ENCODE measurements at places on chromosomes 2 and 18.

DNA sequence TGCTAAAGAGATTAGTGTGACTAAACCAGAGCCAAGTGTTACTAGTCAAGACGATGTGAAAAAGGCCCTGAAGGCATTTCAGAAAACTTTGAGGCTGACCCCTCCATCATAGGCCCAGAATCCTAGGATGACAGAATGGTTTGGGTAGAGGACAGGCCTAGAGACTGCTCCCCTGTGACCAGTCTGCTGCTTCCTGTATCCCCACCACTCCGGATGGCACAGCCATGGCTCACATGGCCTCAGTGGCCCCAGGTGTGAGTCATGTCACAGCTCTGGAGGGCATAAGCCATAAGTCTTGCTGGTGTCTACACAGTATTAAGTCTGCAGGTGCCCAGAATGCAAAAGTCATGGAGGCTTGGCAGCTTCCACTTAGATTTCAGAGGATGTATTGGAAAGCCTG, 12.4 kb upstream of the STAT1 start:
- peaks cover 50% of the 10 kb centered on the region for H3K4me1 ChIP-seq
- peak overlapping the region; percentile 37 for H3K27ac ChIP-seq
- DNase-seq: no peak
- H3K27me3 ChIP-seq: no peaks in the 10 kb centered on the region

DNA sequence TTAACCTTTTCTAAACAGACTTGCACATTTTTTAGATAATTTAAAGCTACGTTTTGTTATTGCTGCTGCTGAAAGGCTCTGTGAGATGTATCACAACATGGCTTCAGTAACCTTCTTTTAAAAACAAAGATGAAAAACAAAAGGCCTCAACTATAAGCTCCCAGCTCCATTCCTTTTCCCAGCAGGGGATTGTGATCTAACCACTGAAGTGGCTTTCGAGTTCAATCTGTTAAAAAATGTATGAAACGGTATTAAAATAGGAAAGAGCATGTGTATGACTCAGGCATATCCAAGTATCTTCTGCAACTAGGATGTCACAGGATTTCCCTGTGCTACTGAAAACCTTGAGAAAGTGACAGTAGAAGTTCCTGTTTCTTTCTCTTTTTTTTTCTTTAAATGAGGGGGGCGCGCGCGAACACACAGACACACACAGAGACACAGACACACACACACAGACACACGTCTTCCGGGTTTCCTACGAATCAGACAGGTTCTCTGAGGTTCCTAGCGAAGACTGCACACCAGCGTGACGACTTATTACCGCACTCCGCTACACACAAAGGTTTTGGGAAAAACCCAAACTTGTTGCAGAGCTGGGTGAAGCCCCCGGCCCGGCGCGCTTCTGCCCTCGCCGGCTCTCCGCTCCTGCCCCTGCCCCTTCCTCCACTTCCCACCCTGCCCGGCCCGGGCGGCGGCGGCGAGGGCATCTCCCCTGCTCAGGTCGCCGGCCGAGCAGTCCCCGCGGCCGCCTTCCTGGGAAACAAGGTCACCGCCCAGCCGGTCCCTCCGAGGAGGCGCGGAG, 86.8 kb downstream of the RBMS1 start:
- peak overlapping the region; percentile 66 for H3K4me3 ChIP-seq
- H3K27me3 ChIP-seq: no peaks in the 10 kb centered on the region
- H3K4me1 ChIP-seq: peaks cover 52% of the 10 kb centered on the region
- peak; percentile 67 for DNase-seq
- peak overlapping the region; percentile 65 for H3K27ac ChIP-seq

GRCh38 chr18:49901862-49902340, 88.6 kb upstream of the ACAA2 start:
- H3K36me3 ChIP-seq: no peaks in the 10 kb centered on the region
- no peaks in the 10 kb centered on the region for H3K27me3 ChIP-seq
- DNase-seq: no peak

DNA sequence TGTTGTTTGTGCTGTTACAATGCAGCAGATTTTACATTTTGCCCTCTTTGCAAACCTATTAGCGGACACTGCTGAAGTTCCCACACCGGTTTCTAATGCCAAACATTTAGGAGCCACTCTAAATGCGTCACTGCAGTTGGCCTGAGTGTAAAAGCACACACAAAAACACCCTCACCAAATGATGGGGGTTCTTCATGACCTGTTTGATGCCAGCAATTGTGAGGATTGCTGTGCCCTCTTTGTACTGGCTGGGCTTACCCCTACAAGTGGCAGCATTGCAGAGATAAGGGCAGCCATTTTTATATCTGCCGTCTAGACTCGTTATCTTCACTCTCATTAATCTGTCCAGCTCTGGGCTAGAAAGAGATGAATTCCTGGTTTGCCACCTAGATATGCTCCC, 85.3 kb downstream of the NRP2 start:
- no peak for DNase-seq
- no peaks in the 10 kb centered on the region for H3K36me3 ChIP-seq
- no peak overlapping the region for H3K27ac ChIP-seq
- H3K4me3 ChIP-seq: no peak overlapping the region

GRCh38 chr18:26568513-26568912, 20.2 kb upstream of the KCTD1 start:
- no peak overlapping the region for H3K4me3 ChIP-seq
- no peak for DNase-seq
- no peaks in the 10 kb centered on the region for H3K36me3 ChIP-seq
- no peaks in the 10 kb centered on the region for H3K27me3 ChIP-seq
- H3K27ac ChIP-seq: no peak overlapping the region

DNA sequence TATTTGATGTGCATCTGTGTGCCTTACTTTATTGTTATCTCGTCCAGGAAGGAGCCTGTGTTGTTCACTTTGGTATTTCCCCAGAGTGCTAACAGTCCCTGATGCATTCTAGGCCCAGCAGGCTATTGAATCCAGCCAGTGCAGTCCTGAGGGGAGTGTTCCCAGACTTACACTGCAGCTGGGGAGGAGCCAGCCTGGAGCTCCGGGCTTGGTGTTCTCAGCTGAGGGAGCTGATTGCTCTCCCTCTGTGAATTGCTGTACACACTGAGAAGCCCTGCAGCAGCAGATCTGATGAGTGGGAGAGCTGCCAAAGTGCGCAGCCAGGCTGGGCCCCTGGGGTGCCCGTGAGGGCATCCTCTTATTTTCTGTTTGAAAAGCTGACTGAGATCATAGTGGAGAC, 159.2 kb downstream of the GALNT3 start:
- H3K36me3 ChIP-seq: no peaks in the 10 kb centered on the region
- H3K27ac ChIP-seq: no peak overlapping the region
- H3K4me1 ChIP-seq: peaks cover 7% of the 10 kb centered on the region
- DNase-seq: no peak
- H3K4me3 ChIP-seq: no peak overlapping the region
- no peaks in the 10 kb centered on the region for H3K27me3 ChIP-seq

DNA sequence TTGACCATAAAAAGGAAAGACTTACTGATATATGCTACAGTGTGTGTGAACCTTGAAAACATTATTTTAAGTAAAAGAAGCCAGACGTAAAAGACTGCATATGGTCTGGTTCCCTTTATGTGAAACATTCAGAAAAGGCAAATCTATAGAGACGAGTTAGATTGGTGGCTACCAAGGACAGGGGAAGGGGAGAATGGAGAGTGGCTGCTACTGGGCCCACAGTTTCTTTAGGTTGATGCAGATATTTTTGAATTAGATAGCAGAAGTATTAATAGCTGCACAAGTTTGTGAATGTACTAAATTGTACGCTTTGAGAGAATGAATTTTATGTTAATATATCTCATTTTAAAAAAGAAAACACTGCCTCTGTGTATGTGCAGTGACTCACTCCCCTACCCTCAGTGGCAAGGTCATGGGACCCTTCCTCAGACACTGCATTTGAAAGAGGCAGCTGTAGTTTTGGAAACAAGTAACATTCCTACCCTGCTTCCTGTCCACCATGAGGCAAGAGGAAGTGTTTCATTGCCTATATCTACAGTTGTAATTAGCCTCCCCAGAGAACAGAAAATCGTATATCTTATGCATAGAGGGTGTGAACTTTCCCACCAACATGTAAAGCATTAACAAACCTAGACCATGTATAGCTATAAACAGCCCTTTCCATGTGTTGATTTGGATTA, 29.8 kb upstream of the ARMC9 start:
- no peaks in the 10 kb centered on the region for H3K4me1 ChIP-seq
- H3K27me3 ChIP-seq: no peaks in the 10 kb centered on the region
- H3K4me3 ChIP-seq: no peak overlapping the region
- DNase-seq: no peak
- H3K27ac ChIP-seq: no peak overlapping the region

DNA sequence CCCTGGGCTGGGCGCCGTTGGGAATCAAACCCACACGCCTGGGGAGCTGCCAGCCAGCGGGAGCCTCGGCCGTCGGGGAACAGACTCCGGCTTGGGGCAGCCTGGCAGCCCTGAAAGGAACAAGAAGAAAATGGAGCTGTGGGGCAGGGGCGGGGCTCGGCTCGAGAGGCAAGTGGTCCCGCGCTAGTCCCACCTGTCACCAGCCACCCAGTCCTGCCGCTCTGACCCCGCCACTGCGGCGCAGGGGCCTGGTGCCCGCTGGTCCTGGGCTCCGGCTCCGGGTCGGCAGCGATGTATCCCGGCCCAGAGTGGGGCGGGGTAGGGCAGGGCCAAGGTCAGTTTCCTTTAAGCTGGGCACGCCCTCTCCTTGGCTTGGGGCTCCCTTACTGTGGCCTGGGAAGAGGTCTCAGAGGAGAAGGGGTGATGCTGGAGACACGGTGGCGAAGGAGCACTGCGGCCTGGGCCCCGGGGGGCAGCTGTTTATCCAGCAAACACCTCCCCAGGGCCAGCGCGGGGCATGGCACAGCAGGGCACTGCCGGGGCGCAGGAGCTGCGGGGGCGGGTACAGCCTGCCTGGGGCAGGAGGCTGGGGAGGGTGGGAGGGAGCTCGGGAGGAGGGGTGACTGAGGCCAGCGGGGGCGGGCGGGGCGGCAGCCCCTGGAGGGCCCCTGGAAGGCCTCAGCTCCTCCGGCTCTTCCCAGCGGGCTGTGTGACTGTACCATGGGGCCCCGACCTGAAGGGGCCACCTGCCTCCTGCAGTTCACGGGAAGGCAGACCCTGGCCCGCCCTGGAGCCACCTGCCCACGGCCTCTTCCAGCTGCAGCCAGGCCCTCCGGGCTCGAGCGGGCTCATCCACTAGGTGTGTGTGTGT, 15.6 kb downstream of the ODC1 start:
- no peaks in the 10 kb centered on the region for H3K4me1 ChIP-seq
- no peak overlapping the region for H3K27ac ChIP-seq
- no peaks in the 10 kb centered on the region for H3K27me3 ChIP-seq
- peak overlapping the region; percentile 51 for H3K4me3 ChIP-seq

GRCh38 chr2:38960609-38961320, 71.1 kb downstream of the ARHGEF33 start:
- H3K4me1 ChIP-seq: peaks cover 13% of the 10 kb centered on the region
- H3K36me3 ChIP-seq: no peaks in the 10 kb centered on the region
- peak overlapping the region; percentile 15 for H3K4me3 ChIP-seq
- peaks cover 28% of the 10 kb centered on the region for H3K27me3 ChIP-seq
- no peak for DNase-seq

DNA sequence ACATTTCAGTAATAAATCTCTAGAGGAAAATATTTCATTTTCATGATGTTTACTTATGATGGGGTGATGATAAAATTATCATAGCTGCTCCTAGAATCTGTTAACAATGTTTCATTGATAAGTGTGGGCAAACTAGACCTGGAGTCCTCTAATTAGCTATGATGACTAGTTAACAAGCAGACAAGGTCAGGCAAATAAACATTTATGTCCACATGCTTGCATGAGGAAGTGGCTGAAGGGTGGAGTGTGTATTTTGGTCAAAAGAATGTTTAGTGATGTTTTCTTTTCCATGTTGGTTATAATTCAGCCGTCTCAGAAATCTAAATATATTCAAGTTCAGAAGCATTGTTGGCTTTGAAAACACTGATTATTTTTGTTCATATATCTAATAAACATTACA, 99.9 kb upstream of the FN1 start:
- H3K27ac ChIP-seq: no peak overlapping the region
- no peak for DNase-seq
- no peak overlapping the region for H3K4me3 ChIP-seq
- no peaks in the 10 kb centered on the region for H3K36me3 ChIP-seq

DNA sequence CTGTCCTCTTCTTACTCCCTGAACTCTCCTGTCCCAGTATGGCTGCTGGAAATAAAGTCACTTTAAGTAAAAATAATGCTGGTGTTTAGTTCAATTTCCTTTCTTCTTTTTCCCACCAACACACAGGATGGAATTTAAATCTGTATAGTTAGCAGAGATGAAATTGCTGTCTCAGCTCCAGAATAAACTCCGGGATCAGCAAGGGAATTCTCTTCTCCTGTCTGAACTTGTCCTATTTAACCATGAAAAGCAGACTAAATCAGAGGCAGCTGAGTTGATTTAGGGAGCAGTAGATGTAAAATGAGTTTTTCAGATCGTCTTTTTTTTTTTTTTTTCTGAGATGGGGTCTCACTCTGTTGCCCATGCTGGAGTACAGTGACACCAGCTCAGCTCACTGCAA, 25.9 kb downstream of the TTLL4 start:
- H3K4me3 ChIP-seq: no peak overlapping the region
- peaks cover 31% of the 10 kb centered on the region for H3K36me3 ChIP-seq
- H3K4me1 ChIP-seq: no peaks in the 10 kb centered on the region
- no peak overlapping the region for H3K27ac ChIP-seq

- H3K4me3 ChIP-seq: no peak overlapping the region
- H3K36me3 ChIP-seq: peaks cover 78% of the 10 kb centered on the region
- no peak for DNase-seq
- no peaks in the 10 kb centered on the region for H3K27me3 ChIP-seq
Measured at GRCh38 chr2:237097326-237097910, 11.7 kb downstream of the COPS8 start.

DNA sequence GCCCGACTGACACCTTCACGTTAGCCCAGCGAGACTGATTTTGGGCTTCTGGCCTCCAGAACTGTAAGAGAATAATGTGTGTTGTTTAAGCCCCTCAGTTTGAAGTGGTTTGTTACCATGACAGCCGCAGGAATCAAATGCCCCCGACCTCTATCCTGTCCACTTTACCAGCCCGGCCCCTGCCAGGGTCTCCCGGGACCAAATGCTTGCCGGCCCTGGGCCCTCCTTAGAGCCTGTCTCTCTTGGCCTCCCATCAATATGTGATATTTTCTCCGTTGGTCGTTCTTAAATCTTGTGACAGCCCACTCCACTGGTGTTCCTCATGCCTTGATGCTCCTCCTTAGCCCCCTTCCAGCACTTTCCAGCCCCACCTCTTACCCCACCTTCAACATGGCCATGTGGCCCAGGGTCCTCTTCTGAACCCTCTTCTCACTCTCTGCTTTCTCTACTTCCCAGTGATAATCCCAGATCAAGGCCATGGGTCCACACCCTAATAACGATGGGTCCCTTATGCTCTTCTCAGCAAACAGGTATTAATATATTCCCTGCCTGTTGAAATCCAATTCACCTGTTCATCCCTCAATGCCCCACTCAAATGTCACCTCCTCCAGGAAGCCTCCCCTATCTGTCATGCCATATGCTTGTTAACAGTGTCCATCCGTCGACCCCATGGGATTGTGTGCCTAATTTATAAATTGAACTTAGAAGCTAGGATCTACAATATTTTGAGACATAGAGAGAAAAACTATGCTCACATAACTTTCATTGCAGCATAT, 192.8 kb downstream of the ZFP36L2 start:
- H3K4me1 ChIP-seq: peaks cover 18% of the 10 kb centered on the region
- no peaks in the 10 kb centered on the region for H3K36me3 ChIP-seq
- DNase-seq: no peak
- no peak overlapping the region for H3K4me3 ChIP-seq
- H3K27me3 ChIP-seq: no peaks in the 10 kb centered on the region
- no peak overlapping the region for H3K27ac ChIP-seq

GRCh38 chr2:71856773-71857525, 290.7 kb downstream of the CYP26B1 start:
- no peak overlapping the region for H3K27ac ChIP-seq
- H3K27me3 ChIP-seq: no peaks in the 10 kb centered on the region
- no peaks in the 10 kb centered on the region for H3K4me1 ChIP-seq
- DNase-seq: no peak
- no peak overlapping the region for H3K4me3 ChIP-seq

All from T-cell (primary cell).